Activated CD4-positive, CD25-positive, alpha-beta regulatory T cell treated with anti-CD3 and anti-CD28 coated beads, Interleukin-2, amount 50 U/mL, for 72 hours (primary cell): ENCODE measurements at places on chromosomes 13 and 19.
A peak's percentile ranks its signal among the peaks of the same experiment; 100 is the strongest.

DNA sequence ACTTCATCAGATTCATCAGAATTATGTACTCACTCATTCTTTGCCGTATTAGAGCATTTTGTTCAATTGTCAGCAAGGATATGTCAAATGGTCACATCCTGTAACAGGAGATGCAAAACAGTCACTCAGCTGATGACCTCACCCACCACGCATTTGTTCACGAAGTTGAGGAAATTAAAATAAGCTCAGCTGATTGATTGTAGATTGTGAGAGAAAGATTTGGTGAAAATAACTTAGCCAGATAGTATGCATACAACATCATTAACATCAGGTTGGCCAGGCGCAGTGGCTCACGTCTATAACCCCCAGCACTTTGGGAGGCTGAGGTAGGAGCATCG, 22.6 kb upstream of the CDC16 start:
- DNase-seq = no peak

DNA sequence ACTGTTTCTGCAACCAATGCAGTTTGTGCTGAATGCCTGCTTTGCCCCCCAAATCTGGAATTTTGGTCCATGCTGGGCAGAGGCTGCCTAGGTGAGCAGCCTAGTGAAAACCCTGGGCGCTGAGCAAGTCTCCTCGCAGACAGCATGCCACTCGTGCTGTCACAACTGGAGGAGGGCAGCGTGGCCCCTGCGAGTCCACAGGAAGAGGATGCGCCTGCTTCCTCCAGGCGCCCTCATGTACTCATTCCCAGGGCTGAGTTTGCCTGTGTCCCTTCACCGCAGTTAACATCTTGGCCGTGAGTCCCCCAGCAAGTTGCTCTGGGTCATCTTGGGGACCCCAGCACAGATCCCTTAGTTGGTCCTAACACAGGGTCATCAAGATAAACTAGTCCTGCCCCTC, 26.2 kb upstream of the TMEM160 start:
- no peak for DNase-seq

- peak; percentile 32 for DNase-seq
These were observed at the start of gene ZNF560 for GRCh38 chr19:9498183-9498902. ZNF560 (minus strand) TSS chr19:9498616; CDS start chr19:9475313, 23,303 bp downstream.

DNA sequence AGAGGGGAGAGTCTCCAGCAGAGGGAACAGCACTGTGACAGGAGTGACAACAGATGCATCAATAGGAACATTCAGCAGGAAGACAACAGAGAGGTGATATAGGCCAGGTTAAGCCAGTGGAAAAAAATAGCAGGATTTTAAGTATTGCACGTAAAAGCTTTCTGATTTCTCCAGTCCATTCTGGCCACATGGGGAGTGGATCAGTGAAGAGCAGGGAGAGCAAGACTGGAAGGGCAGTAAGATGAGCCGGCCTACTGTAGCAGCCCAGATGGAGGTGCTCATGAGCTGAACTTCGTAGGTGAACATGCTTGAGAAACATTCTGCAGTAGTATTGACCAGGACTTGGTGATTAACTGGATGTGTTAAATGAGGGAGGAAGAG, 1.7 kb downstream of the UTP14C start:
- DNase-seq = no peak

DNA sequence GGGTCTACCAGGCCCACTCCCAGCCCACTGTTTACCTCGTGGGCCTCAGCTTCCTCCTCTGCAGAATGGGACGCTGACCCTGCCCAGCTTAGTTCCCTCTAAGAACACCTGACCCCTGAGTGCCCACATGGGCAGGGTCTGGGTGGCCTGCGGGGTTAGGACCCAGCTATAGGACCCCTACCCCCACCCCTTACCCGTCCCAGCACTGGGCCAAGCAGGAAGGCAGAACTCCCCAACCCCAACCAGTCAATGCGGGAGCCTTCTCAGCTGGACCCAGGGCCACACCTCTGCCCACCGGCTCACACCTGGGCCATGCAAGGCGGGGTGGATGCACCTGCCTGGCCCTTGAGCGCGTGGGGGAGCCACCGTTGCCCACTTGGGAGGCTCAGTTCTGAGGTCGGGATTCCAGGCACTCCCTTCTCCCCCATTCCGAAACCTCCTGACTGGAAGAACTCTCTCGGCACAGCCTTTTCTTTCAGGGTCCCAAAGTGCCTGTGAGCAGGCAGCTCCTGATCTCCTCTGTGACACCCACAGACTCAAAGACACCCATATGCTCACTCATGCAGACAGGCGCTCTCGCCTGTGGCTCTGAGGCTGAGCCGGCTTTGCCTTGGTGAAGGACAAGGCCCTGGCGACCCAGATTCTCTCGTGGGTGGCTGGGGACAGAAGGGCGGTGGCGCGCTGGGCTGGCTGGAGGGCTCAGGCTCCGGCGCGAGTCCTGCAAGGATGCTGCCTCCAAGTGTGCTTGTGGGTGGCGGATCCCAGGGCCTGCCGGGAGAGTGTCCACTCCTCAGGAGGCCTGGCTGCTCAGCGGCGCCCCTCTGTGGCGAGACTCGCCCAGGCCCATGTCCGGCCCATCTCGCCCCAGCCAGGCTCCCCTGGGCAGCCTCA, 27.9 kb upstream of the PARP4 start:
- no peak for DNase-seq
